ENCODE measurements at places on chromosomes 6 and 20.

DNA sequence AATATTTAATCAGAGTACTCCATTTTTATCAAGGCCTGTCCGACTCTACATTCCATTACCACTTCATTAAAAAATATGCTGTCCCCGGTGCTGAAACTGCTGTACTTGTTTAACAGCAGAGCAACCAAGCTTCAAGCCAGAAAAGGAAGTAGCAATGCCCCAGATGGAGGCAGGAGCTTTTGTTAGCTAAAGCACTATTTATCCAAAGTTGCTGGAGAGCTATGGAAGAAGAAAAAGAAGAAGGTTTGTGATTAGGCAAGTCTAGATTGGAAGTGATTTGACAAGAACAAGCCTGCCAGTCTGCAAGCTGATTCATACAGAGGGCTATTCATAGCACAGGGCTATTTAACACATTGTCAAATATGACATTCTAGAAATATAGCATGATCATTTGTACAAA is 160.9 kb upstream of the SPTLC3 start:
- DNase-seq, result peak; percentile 77

GRCh38 chr6:113476937-113477839 is 380.0 kb upstream of the MARCKS start:
- no peak for DNase-seq

DNA sequence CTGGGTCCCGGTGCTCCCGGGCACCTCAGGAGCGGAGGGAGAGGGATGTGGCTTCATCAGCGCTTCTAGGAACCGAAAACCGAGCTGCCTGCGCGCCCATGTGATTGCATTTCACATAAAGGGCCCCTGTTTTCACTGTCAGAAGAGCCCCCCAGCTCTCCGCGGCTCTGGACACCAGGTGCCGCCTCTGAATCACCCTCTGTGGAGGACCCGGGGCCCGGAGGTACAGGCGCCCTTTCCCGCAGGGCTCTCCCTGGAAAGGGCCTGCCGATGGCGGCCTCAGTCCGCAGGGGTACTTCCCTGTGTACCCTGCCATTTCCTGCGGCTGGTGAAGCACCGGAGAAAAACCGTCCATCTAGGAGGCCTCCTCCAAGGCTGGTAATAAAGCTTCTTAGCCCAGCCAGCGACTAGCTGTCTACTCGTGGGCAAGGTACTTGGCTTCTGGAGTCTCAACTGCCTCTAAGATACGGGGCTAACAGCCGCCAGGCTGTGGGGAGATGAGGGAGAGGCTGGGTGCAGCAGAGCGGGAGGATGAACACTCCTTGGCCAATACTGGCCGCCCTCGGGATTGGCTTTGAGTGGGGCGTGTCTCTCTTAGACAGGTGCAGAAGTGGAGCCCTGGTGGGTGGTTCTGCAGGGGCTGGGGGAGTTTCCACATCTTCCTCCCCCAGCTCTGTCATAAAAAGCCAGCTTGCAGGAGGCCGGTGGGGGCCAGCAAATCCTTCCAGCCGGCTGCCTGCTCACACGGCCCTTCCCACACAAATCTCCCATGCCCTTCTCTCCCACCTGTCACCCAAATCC is 1.6 kb downstream of the PPP1R16B start:
- no peak for DNase-seq

GRCh38 chr6:104404377-104404776 is 455.3 kb downstream of the HACE1 start:
- peak; percentile 31 for DNase-seq

- DNase-seq, result no peak
These were observed 66.0 kb upstream of the BTBD3 start for GRCh38 chr20:11851646-11852045.

- peak; percentile 45 for DNase-seq
These were observed 21.7 kb upstream of the BNIP5 start for GRCh38 chr6:36358226-36358915.

DNA sequence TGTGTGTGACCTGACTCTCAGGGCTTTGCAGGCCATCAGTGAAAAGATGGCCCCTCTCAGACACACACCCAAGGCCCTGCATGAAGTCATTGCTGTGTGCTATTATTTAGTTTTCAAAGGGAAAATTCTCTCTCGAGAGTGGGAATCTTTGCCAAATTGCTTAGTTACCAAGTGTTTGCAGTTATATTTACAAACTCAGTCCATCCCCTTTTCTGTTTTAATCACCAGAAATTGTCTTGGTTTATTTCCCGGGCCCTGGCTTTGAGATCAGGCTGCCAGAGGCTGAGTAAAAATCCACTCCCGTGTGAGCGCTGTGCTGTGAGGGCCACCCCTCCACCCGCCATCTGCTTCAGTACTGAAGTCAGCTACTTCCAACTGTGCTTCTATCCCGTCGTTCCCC is 163.1 kb downstream of the SOD2 start:
- peak; percentile 99 for DNase-seq

DNA sequence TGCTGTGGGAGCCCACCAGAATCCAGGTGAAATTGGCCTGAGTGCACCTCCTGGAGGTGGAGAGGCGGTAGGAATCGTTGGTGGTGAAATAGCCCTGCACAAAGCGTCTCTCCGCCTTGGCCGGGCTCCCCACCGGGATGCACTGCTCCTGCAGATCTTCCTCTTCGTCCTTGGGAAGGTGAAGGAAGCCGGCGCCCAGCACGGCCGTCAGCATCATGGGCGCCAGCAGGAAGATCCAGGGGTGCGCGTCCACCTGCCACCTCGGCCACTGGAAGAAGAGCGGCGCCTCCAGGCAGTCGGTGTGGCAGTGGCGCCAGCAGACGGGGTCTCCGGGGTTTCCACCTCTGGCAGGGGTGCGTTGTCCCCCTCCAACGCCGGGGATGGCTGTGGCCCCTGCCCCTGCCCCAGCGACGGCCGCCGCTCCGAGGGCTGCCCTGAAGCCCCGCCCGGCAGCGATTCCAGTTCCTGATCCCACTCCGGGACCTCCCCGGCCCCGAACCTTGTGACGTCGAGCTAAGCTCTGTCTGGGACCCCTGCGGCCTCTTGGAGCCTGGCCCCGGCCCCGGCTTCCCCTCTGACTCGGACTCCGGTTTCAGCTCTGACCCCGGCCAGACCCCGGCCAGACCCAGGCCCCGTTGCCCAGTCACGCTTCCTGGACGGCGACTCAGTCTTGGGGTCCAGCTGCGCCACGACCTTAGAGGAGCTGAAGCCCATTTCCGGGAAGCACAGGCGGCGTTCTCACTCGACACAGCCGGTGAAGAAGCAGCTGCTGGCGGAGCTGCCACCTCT is 91.9 kb downstream of the CD164 start:
- DNase-seq, result no peak

All from muscle of leg (tissue), 16 donors.